ENCODE measurements at places on chromosomes 3 and 15. TPM values are rescaled to one million over a fixed set of nuclear protein-coding genes. Genes with fewer than 3 reads are reported as not detected.

The CPLX3 gene
- not detected for total RNA-seq

The IP6K2 gene
- total RNA-seq, result 49.0 TPM

The TRPM1 gene
- not detected for total RNA-seq

The C2CD4A gene
- total RNA-seq, result not detected

The TUSC7 gene
- not detected for total RNA-seq

The KIF7 gene
- 19.7 TPM for total RNA-seq

The MAN2A2 gene
- total RNA-seq, result 13.2 TPM

All from smooth muscle cell of trachea (primary cell).